ENCODE measurements at places on chromosomes 16 and 17.

GRCh38 chr17:19943026-19943425, 34.6 kb downstream of the AKAP10 start:
- DNase-seq = no peak

GRCh38 chr17:8153957-8154607, 1.9 kb upstream of the PER1 start:
- peak; percentile 39 for DNase-seq

DNA sequence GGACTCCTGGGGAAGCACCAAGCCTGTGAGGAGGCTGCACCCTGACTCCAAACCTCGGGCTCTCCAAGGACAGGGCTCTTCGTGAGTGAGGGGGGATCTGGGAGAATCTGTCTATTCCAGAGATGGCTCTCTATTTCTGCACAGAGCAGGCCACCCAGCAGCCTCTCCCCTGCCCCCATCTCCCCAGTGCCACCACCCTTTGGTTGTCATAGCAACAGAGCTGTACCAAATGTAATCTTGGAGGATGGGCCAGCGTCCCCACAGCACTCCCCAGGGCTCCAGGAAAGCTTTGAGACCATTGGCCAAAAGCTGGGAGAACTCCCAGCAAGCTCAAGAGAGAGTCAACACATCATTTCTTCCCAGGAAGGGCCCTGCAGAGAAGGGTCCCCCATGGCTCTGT, 49.3 kb downstream of the ABCC12 start:
- no peak for DNase-seq

DNA sequence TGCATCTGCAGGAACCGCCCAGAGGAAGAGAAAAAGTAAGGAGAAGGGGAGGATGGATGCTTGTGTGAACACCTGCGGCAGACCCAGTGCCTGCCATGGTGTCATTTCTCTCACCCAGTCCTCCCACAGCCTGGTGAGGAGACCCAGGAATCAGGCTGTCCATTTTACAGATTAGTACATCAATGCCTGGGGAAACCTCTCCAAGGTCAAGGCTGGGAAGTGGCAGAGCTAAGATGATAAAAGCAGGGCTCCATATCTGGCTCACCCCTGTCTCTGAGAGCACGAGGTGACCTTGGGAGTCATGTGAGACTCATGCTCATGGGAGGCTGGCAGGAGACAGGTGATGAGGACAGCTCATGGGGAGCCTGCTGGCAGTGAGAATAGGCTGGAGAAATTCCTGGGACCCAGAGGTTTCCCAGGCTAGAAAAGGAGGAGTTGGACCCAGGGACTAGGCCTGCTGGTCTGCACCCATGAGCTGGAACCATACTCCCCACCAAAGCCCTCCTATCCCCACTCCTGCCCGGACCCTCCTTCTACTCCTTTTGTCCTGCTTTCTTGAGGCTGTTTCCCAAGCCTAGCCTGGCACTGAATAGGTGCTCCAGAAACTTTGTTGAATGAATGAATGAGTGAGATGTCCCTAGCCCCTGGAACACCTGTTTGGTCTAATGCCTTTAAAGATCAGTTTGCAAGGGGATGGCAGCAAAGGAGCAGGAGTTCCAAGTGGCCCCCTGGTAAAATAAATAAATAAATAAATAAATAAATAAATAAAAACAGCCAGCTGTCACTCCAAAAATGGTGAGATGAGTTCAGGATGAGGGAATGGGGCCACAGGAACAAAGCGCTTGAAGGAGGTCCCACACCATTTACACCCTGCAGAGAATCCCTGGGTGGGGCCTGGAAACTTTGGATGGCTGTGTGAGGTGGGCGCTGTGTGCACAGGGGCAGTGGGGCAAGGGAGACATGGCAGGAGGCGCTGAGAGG, 1.6 kb downstream of the ZNF629 start:
- no peak for DNase-seq

DNA sequence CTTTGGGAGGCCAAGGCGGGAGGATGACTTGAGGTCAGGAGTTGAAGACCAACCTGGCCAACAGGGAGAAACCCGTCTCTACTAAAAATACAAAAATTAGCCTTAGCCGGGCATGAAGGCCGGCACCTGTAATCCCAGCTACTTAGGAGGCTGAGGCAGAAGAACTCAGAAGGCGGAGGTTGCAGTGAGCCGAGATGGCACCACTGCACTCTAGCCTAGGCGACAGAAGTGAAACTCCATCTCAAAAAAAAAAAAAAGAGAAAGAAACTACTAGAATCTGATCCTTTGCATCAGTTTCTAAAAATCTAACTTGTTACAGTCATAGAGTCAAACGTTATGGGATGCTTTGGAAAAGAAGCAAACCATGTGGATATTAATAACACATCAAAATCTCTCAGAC, 1.6 kb upstream of the PECAM1 start:
- no peak for DNase-seq

DNA sequence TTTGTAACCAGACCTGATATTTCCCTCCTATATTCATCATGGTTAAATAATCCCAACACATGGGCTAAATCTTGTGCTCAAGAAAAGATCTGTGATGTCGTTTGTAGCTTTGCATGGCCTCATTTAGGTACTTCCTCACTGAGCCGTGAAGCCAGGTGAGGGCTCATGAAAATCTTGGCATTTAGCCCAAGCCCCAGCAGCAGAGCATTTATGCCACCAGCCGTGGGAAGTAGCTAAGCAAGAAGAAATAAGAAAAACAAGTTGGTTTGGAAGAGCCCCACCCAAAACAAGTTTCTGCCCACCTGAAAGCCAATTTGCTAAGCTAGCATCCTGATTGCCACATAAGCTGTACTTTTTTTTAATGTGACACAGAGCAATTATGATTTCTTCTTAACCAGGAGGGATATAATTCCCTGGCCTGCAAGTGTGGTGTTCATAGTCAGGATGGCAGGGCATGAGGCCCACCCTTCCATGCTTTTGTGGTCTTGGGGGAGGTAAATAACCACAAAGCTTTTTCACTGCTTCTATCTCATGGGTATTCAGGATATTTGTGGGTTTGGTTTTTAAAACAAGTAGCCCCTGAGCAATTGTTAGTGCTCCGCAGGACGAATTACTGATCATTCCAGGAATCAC, 10.5 kb downstream of the TMIGD1 start:
- DNase-seq = peak; percentile 83

DNA sequence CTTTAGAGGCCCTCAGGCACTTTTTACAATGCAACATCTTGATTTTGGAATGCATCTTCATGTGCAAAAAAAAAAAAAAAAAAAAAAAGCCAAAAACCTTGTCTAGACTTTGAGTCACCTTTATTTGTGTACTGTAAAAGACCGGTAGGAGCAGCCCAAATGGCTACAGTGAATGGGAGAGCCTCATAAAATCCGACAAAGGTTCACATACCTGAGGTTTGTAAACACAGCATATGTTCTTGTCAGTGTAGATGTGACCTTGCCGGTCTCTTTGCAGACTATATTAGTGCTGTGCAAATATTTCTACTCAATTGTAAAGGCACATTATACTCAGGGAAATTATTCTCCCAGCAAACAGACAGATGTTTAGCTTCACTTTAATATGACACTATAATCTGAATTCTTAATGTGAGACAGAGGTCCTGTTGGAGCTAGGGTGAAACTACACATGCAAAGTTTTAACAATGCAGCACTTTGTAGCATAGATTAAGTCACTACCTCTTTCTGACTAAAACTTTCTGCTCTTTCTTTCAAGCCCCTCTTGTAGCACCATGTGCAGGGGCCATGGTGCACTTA, 211.3 kb downstream of the CA10 start:
- peak; percentile 66 for DNase-seq

- DNase-seq = no peak
Observed at GRCh38 chr17:59637611-59638310, 18.1 kb downstream of the CLTC start.

- DNase-seq = peak; percentile 21
Observed at GRCh38 chr17:44672479-44673093, 16.3 kb downstream of the MEIOC start.

DNA sequence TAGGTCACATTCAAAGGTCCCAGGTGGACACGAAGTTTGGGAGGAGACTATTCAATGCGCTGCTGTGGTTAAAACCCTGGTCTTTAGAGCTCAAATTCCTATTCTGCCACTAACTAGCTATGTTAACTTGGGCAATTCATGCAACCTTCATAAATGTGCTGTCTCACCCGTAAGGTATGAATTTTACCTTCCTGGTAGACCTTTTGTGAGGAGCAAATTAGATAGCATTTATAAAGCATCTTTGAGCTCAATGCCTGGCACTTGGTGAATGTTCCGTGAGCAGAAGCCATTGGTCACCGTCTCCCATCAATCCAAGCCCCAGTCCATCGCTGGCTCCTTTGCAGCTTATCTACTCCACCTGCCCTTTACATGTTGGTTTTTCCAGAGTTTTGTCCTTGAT, 16.6 kb downstream of the CHD9NB start:
- DNase-seq = no peak

- no peak for DNase-seq
Observed at GRCh38 chr16:88880226-88881006, 14.0 kb upstream of the PABPN1L start.

DNA sequence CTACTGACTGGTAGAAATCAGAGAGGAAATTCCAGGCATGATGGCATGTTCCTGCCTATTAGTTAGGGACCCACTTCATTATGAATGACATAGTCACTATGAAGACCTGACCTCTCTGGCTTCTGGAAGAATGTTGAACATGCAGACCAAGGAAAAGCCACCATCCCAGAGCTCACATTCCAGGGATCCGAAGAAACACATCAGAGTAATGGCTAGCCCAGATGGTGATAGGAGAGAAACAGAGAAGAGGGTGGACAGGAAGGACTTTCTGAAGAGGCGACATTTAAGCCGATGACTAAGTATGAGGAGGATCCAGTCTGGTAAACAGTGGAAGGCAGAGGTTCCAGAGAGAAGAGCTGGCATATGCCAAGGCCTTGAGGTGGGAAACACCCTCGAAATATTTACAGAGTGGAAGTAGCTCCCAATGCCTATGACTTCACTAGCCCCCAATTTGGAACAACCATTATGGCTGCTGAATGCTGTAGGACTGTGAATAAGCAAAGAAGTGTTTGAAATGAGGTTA, 216.2 kb downstream of the RBFOX1 start:
- no peak for DNase-seq

DNA sequence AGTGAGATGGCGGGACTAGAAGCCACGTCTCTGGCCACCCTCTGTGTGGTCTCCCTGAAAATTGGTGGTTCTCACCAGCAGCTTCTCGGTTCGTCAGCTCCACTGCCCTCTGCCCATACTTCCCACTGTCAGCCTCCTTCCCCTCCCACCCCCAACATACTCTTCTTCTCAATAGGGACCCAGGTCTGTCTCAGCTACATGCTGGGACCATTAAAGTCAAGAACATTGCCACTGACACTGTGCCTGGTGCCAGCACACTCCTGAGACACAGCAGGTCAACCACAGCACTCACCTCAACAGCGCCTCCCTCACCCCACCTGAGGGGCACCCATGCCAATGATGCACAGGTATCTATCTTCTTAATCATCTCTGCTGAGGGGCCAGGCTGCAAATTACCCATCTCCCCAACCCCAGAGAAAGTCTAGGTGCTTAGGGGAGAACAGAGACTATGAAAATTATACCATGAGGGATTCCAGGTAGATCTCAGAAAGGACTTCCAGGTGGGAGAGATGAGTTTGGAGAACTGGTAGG, 1.3 kb downstream of the PLXDC1 start:
- no peak for DNase-seq

DNA sequence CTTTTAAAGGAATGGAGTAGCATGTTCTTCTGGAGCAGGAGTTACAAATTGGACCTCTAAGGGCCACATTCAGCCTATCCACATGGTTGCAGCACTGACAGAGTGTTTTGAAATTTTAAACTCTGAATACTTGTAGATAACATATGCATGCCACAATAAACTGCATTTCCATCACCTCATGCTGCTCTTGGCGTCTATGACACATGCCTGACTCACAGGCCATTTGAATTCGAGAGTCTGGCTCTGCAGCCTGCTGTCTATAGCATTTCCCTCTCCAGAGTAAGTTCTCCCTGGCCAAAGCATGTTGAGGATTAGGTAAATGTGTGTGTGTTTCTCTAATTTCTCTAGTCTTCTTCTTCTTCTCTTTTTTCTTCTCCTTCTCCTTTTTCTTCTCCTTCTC, 28.7 kb upstream of the MYOCD start:
- no peak for DNase-seq

Data from NCI-H510A treated with DMSO at 0.1 percent for 48 hours (cell line).